ENCODE measurements at places on chromosomes 12 and 14.

DNA sequence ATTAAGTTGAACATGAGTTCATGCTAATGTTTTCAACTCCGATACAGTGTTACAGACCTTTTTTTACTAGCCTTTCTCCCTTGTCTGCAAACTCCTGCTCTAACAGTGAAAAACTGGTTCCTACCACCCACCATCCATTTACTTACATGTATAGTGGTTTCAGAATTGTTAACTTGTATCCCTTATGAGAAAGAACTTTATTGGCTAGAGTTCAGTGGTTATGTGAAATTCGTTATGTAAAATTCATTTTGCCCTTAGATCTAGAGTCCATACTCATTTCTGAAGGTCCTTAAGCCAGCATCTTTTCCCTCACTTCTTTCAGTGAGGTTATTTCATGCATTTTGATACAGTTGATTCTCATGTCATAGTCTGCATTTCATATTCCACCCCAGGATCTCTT lies 51.0 kb downstream of the PRKCH start:
- DNase-seq = no peak

DNA sequence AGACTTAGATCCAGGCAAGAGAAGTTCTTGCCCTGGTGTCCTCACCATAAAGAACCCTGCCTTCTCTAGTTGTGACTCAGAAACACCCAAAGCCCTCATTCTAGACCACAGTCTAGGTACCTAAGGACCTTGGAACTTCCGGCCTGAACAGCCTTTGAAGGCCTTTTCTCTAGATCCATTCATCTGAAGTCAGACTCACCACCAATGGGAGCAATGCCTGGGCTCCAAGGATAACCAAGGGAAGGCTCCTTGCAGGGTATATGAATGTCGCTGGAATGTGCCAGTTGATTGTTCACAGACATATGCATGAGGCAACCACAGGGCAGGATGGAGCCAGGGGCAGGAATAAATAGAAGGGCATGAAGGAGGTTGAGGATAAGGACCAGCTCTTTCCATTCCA lies 86.3 kb downstream of the PLCZ1 start:
- no peak for DNase-seq

DNA sequence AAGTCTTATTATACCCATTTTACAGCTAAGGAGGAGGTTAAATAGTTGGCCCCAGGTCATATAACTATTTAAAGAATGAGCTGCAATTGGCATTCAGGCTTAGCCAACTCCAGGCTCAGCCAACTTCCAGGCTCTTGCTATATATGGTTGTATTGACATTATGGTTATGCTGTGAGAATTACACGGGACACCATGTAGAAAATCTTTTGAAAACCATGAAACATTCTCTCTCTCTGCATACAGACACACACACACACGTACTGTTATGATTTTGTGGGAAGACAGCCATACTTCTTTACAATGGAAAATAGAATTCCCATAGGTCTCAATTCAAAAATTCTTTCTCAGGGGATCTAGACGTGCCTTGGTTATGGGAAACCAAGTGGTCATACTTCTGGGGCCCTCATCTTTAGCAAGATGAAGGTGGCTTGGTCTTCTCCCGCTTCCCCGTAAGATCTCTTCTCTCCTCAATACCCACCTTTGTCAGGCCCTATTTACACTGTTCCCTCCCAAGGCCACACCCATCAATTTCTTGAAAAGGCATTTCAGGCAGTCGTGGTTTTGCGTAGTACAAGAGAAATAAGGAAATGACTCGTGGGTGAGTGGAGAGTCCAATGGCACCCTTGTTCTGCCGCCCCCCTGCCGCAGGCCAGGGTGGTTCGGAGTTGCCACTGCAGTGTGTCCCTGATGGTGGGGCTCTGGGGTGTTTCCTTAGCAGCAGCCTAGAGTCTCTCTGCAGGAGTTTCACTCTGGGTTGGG lies 10.0 kb upstream of the GPRC5A start:
- no peak for DNase-seq

GRCh38 chr12:95972832-95973456 lies 23.2 kb downstream of the HAL start:
- DNase-seq = no peak

- DNase-seq = no peak
Measured at GRCh38 chr12:77049767-77050353, 15.5 kb downstream of the E2F7 start.

- DNase-seq = no peak
Measured at GRCh38 chr14:75260025-75260763, 18.4 kb upstream of the FOS start.

Measured in iPS DF 19.7 (cell line).